ENCODE measurements at places on chromosomes 2 and 18.

GRCh38 chr2:84735389-84735788 is 145.5 kb downstream of the TRABD2A start:
- no peak for DNase-seq

GRCh38 chr2:11320698-11321492 is 23.5 kb downstream of the ROCK2 start:
- DNase-seq, result no peak

- DNase-seq, result no peak
Observed at GRCh38 chr18:5574843-5575242, 31.0 kb upstream of the EPB41L3 start.

GRCh38 chr2:3637311-3637675 is 20.7 kb upstream of the ALLC start:
- DNase-seq, result peak; percentile 40

- DNase-seq, result no peak
Observed at GRCh38 chr2:85954590-85955458, 66.0 kb upstream of the ST3GAL5 start.

GRCh38 chr2:38495880-38496279 is 106.8 kb downstream of the HNRNPLL start:
- no peak for DNase-seq
